Astrocyte (in vitro differentiated cells and primary cell): ENCODE measurements at places on chromosomes 7 and 10. TPM values are rescaled to one million over a fixed set of nuclear protein-coding genes. Genes with fewer than 3 reads are reported as not detected.

JMJD1C gene
- total RNA-seq: 55.4 and 61.0 TPM in 2 replicates

TMEM225B gene
- total RNA-seq: 0.23 and 0.43 TPM in 2 replicates

PRSS37 gene
- not detected in 2 replicates for total RNA-seq

EPHB4 gene
- total RNA-seq: 62.4 and 73.6 TPM in 2 replicates

ENTPD1 gene
- total RNA-seq: 0.77 and 0.95 TPM in 2 replicates

MYO3A gene
- 0.23 TPM in 1 of 2 replicates, not detected in the other for total RNA-seq

SLC18A3 gene
- total RNA-seq: 1.0 and 4.6 TPM in 2 replicates

ACHE gene
- 12.1 and 18.9 TPM in 2 replicates for total RNA-seq

MEOX2 gene
- not detected in 2 replicates for total RNA-seq

PRXL2A gene
- 24.3 and 29.9 TPM in 2 replicates for total RNA-seq

MKI67 gene
- 2.6 and 4.6 TPM in 2 replicates for total RNA-seq

FANK1 gene
- total RNA-seq: 9.7 and 12.1 TPM in 2 replicates

CLEC2L gene
- not detected in 2 replicates for total RNA-seq

SFRP5 gene
- total RNA-seq: 0.14 and 0.16 TPM in 2 replicates

HTR5A gene
- total RNA-seq: not detected in 2 replicates

ERVW-1 gene
- 0.19 TPM in 1 of 2 replicates, not detected in the other for total RNA-seq

EVX1 gene
- not detected in 2 replicates for total RNA-seq

TLX1 gene
- total RNA-seq: not detected in 2 replicates

ZNF485 gene
- 4.1 and 4.3 TPM in 2 replicates for total RNA-seq

ELAPOR2 gene
- 23.9 and 25.2 TPM in 2 replicates for total RNA-seq

RHBDD2 gene
- total RNA-seq: 54.7 and 55.0 TPM in 2 replicates

RBP3 gene
- not detected in 2 replicates for total RNA-seq

COL26A1 gene
- 6.8 and 7.1 TPM in 2 replicates for total RNA-seq

ELFN1 gene
- 18.0 and 19.7 TPM in 2 replicates for total RNA-seq

TEX36 gene
- total RNA-seq: not detected in 2 replicates

HOXA5 gene
- total RNA-seq: not detected in 2 replicates

CFAP70 gene
- 1.2 and 1.3 TPM in 2 replicates for total RNA-seq

HSPA12A gene
- 7.9 and 11.1 TPM in 2 replicates for total RNA-seq

MKRN1 gene
- total RNA-seq: 91.7 and 95.7 TPM in 2 replicates

WNT2 gene
- total RNA-seq: 0.07 and 0.24 TPM in 2 replicates

CYP26C1 gene
- total RNA-seq: not detected in 2 replicates

DUSP5 gene
- total RNA-seq: 35.0 and 36.4 TPM in 2 replicates

WDR86 gene
- total RNA-seq: 2.5 and 3.6 TPM in 2 replicates

AOAH gene
- total RNA-seq: not detected in 2 replicates

OPN1SW gene
- not detected in 2 replicates for total RNA-seq

TSPAN13 gene
- total RNA-seq: 56.0 and 57.0 TPM in 2 replicates

CPED1 gene
- total RNA-seq: 6.0 and 6.1 TPM in 2 replicates

NKX1-2 gene
- total RNA-seq: 0.07 TPM in 1 of 2 replicates, not detected in the other

VWA2 gene
- 0.25 TPM in 1 of 2 replicates, not detected in the other for total RNA-seq

CYP3A7 gene
- not detected in 2 replicates for total RNA-seq

PLXDC2 gene
- 36.1 and 44.5 TPM in 2 replicates for total RNA-seq

SPDYE6 gene
- total RNA-seq: not detected in 2 replicates

ACSM6 gene
- total RNA-seq: not detected in 2 replicates

SLC26A3 gene
- not detected in 2 replicates for total RNA-seq
